ENCODE measurements at places on chromosomes 2 and 18. TPM values are rescaled to one million over a fixed set of nuclear protein-coding genes. Genes with fewer than 3 reads are reported as not detected.

DNA sequence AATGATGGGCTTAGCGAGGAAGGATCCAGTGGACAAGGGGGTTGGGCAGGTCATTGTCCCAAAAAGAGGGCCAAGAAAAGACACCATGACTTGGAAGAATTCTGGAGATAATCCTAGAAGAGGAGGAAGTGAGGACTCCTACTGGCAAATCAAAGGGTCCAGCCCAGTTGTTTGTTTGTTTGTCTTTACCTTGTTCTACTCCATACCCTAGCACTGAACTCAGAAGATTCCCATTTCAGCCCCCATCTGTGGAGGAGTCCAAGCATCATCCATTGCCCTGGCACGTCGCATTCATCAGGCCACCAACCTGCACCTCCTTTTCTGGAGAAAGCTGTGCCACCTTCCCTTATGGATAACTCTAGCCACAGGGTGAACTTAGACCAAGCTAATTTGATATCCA, 326.2 kb downstream of the EN1 start:
- no peaks in the 10 kb centered on the region for H3K36me3 ChIP-seq
- H3K4me1 ChIP-seq = no peaks in the 10 kb centered on the region
- H3K27me3 ChIP-seq = no peaks in the 10 kb centered on the region
- no peak for DNase-seq
- H3K4me3 ChIP-seq = no peak overlapping the region

DNA sequence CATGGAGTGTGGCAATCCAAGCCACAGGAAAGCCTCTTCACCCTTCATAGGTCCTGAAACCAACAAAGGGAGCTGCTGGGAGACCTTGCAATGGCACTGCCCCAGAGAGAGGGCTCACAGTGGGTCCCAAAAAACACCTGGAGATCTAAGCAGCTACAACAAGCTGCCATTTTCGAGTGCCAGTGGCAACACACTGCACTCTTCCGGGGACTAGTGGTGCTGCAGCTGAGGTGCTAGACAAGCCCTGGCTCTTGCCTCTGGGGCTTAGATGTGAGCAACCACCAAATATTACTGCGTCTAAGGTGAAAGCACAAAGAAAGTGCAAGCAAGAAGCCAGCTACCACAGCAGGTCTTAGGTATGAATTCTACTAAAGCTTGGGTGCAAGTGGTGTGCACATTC, 192.9 kb downstream of the NOL4 start:
- no peaks in the 10 kb centered on the region for H3K4me1 ChIP-seq
- DNase-seq = no peak
- H3K27me3 ChIP-seq = no peaks in the 10 kb centered on the region
- H3K36me3 ChIP-seq = no peaks in the 10 kb centered on the region
- no peak overlapping the region for H3K27ac ChIP-seq
- no peak overlapping the region for H3K4me3 ChIP-seq

DNA sequence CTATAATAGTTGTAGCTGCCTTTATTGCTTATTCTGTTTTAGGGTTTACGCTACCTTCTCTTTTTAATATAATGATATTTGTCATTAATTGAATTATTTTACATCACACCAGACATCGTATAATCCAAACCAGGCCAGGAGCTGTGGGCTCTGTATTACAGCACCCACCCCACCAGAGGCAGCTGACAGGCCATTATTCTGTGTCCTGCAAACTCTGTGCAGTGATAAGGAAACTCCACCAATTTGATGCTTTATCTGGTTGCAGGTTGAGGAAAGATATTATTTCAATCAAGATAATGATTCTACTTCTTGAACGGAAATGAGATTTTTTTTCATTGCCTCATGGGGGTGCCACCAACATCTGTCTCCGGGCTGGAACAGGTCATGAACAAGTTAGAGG, 227.3 kb downstream of the ZBTB7C start:
- no peaks in the 10 kb centered on the region for H3K4me1 ChIP-seq
- no peak overlapping the region for H3K27ac ChIP-seq
- H3K27me3 ChIP-seq = no peaks in the 10 kb centered on the region
- no peaks in the 10 kb centered on the region for H3K36me3 ChIP-seq

- no peak overlapping the region for H3K4me3 ChIP-seq
- H3K27me3 ChIP-seq = no peaks in the 10 kb centered on the region
- no peak for DNase-seq
- H3K36me3 ChIP-seq = no peaks in the 10 kb centered on the region
- H3K4me1 ChIP-seq = no peaks in the 10 kb centered on the region
Measured at GRCh38 chr2:208118918-208119317, 5.4 kb downstream of the CRYGD start.

CDH20 gene
- 0.44 TPM for total RNA-seq

ALPP gene
- total RNA-seq = 0.24 TPM

All from naive thymus-derived CD4-positive, alpha-beta T cell (primary cell).